Posterior cingulate gyrus (tissue), 11 donors: ENCODE measurements at places on chromosomes 7 and 10.

DNA sequence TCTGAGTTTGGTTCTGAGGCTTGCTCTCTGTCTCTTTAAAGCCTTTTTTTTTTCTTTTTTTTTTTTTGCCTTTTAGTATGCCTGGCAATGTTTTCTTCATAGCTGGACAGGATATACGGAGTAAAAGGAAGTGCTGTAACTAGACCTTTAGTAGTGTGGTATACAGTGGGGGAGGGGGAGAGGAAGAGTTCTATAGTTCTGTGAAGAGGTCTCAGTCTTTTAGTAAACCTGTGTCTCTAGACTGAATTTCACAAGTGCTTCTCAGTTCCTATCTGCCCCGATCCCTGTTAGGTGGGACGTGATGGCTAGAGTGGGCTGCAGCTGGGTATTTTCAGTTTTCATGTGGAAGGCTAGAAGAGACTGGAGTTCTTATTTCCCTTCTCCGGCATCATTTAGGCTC is 3.1 kb upstream of the ABCC2 start:
- DNase-seq = no peak

- DNase-seq = no peak
These were observed 134.7 kb downstream of the EMX2 start for GRCh38 chr10:117677239-117677638.

DNA sequence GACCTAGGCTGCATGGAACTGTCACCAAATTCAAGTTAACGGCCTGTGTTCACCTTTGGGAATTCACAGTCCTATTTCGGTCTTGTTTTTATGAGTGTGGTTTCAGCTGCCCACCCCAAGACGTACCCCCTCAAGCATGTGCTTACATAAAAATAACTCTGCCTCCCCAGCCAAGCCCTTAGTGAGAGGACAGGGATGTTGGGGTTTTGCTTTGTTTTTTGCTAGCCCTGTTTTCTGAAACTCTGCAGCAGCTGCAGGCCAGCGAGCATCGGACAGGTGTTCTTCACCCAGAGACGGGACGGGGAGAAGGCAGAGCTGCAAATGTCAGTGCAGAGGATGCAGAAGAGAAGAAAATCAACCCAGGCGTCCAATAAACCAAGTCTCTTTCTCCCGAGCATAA is 13.5 kb downstream of the CHST15 start:
- DNase-seq = no peak

DNA sequence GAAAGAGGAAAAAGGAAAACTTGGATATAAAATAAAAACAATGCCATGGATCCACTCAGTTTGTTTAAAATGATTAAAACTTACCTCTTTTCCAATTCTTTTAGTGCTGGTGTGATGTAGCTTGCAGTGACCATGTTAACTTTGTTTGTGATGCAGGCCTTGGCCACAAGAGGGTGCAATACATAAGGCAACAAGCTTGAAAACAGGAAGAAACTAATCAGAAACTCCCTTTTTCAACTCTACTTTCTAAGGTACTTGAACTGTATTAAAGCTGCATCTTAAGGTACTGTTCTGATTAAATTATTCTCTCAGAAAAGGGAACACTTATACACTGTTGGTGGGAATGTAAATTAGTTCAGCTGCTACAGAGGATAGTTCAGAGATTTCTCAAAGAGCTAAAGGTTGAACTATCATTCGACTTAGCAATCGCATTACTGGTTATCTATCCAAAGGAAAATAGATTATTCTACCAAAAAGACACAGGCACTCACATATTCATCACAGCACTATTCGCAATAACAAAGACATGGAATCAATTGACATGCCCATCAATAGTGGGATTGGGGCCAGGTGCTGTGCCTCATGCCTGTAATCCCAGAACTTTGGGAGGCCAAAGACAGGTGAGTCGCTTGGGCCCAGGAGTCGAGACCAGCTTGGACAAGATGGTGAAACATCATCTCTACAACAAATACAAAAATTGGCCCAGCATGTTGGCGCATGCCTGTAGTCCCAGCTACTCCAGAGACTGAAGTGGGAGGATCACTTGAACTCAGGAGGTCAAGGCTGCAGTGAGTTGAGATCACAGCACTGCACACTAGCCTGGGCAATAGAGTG is 50.9 kb downstream of the AASS start:
- DNase-seq = peak; percentile 74
